ENCODE measurements at places on chromosomes 13 and 19. TPM values are rescaled to one million over a fixed set of nuclear protein-coding genes. Genes with fewer than 3 reads are reported as not detected.
A peak's percentile ranks its signal among the peaks of the same experiment; 100 is the strongest.

DNA sequence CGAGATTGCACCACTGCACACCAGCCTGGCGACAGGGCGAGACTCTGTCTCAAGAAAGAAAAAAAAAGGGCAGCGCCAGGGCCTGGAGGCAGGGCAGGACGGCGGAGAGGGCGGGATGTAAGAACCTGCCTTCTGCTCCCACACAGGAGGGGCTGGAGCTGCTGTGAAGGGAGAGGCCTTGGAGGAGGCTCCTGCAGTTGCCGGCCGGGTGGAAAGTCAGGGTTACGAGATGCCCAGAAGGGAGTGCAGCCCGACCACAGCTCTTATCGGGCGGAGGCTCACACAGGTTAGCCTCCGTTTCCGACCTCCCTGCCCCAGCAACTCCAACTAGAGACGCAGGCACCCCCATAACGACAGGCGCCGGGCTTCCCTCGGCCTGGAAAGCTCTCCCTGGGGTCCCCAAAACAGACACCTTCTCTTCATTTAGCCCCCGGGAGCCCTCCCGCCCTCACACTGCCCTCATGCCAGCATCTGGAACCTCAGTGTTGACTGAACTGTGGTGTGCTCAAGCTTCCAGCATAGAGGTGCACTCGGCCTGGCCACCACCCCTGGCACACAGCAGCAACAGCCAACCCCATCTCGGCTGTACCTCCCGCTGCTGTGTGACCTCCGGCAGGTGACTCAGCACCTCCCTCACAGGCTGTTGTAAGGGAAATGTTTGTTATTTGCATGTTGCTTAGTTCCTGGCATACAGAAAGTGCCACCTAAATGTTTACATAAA, 1.4 kb downstream of the PLPP2 start:
- DNase-seq, result no peak
- no peak overlapping the region for H3K27ac ChIP-seq
- H3K36me3 ChIP-seq, result no peaks in the 10 kb centered on the region

DNA sequence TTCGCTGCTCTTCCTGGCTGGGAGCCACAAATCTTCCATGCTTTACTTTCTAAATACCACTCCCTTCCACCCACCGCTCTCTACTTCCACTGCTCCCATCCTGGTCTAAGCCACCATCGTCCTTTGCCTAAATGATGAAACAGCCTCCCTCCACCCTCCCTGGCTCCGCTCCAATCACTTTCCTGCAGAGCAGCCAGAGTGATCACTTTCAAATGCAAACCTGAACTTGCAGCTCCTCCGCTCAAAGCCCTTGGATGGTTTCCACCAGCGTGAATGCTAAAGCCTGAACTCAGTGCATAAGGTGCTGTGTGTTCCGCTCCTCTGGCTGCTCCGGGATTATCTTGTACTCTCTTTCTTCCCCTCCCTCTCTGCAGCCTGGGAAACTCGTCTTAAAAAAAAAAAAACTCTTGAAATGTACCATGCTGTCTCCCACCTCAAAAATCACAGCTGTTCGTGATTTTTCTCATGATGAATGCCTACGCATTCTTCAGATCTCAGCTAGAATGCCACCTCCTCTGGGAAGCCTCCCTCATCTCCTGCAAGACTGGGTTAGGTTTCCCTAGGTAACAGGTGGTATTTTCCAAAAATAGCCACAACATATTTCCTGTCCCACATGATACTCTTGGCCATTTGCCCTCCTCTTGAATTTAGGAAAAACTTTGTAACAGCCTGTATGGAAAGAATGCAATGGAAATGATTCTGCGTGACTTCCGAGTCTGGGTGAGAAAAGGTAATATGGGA, 3.7 kb upstream of the SIN3B start:
- H3K36me3 ChIP-seq, result no peaks in the 10 kb centered on the region
- no peak for DNase-seq
- peaks cover 5% of the 10 kb centered on the region for H3K4me1 ChIP-seq
- H3K27me3 ChIP-seq, result no peaks in the 10 kb centered on the region
- H3K27ac ChIP-seq, result no peak overlapping the region

DNA sequence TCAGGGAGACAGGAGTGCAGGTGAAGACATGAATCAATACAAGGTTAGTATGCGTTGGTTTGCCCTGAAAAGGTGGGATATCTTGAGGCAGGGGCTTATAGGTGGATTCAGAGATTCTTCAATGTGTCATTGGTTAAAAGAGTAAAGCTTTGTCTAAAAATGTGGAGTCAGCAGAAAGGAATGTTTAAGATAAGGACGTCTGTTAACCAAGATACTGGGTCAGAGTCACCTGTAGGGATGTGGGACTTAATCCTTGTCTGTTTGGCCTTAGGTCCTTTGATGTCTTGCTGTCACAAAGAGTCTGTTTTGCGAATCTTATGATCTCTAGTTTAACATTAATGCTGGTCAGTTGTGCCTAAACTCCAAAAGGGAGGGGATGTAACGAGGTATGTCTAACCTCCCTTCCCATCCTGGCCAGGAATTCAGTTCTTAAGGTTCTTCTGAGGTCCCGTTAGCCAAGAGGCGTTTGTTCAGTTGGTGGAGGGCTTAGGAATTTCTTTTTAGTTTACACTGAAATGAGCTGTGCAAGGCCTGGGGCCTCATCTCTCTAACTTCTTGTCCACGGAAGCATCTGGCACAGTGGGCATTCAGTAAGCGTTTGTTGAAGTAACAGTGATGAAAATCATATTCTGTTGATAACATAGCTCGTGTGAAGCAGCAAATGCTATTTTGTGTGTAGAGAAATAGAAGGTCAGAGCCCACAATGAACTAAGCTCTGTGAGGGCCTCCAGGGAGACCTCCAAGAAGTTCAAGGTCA, 96.2 kb upstream of the RNF113B start:
- H3K36me3 ChIP-seq, result no peaks in the 10 kb centered on the region
- DNase-seq, result no peak

DNA sequence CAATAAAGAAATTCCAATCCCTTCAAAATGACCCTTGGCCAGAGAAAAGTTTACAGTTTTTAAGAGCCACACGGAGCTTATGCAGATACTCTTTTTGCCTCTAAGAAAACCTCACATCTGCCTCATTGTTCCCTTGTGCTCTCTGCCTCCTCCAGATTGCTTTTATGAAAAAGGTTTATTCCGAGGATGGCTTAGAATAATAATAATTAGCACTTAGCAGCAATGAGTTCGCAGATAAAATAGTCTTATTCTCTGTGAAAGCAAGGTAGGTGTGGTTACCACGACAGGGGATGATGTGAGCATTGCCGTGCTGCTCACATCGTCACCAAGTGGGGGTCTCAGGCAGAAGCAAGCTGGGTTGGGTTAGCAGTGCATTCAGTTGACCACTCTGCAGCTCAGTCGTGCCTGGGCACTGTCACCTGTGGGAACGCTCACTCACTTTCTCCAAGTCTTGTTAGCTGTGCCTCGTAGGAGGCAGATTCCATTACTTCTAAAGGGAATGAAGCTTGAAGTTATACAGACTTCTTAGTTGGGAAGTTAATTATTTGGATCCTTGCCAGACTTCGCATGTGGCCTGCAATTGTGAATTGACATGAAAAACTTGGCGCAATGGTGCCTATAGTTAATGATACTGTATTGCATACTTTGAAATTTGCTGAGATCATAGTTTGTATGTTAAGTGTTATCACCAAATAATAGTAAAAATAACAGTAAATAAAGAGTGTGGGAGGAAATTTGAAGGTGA, 157.2 kb downstream of the MYO16 start:
- H3K27ac ChIP-seq, result no peak overlapping the region
- no peaks in the 10 kb centered on the region for H3K4me1 ChIP-seq
- DNase-seq, result no peak

DNA sequence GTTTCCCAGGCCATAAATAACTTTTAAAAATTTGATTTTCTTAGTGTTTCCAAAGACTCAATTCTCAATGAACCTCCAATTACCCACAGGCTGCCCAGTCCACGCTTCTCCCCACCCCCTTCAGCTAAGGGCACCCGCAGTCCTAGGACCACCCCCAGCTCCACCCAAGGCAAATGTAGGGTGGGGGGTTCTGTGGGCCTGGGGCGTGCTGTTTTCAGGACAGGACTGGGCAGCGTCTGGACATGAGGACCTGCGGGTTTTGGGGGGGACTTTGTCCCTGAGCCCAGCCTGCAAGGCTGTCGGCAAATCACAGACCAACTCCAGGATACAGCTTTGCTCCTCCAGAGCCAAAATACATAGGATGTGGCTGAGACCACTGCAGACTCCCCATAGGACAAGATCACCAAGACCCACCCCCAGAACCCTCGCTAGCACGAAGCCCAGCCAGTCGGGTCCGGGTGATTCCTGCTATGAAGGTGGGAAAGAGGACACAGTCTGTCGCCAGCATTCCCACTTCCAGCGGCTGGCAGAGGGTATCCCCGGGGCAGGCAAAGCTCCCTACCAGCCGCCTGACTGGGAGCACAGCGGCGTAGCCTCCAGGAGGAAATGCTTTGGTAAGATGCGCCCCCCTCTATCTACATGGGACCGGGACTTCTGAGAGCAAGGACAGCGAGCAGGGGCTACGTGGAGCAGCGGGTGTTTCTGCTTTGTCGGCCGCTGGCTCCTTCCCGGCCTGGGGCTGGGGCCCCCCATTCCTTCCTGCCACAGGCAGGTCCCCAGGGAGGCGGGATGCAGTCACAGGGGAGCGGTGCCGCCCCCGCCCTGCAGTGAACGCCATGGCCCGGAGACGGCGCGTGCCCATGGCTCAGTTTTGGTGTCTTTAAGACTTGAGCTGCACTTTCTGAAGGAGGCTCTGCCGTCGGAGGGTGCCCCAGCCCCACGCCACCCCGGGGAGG, 1.6 kb upstream of the TIMM13 start:
- DNase-seq, result peak; percentile 75
- H3K4me3 ChIP-seq, result no peak overlapping the region
- H3K27me3 ChIP-seq, result no peaks in the 10 kb centered on the region
- H3K27ac ChIP-seq, result peak overlapping the region; percentile 96

DNA sequence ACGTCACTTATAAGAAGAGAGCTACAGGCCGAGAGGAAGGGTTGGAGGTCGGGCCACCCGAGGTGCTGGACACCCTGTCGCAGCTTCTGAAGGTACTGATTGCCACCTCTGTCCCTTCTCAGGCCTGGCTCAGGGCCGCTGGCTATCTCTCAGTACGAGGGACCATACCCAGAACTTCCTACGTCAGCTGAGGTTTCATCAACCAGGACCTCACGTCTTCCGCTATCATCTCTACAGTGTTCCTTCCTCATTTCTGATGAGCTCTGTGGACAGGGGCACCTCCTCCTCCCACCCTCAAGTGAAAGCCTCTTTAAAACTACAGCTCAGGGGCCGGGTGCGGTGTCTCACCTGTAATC, 58.2 kb upstream of the USE1 start:
- no peaks in the 10 kb centered on the region for H3K4me1 ChIP-seq
- H3K27ac ChIP-seq, result peak overlapping the region; percentile 86
- H3K36me3 ChIP-seq, result peaks cover 90% of the 10 kb centered on the region
- no peaks in the 10 kb centered on the region for H3K27me3 ChIP-seq

DNA sequence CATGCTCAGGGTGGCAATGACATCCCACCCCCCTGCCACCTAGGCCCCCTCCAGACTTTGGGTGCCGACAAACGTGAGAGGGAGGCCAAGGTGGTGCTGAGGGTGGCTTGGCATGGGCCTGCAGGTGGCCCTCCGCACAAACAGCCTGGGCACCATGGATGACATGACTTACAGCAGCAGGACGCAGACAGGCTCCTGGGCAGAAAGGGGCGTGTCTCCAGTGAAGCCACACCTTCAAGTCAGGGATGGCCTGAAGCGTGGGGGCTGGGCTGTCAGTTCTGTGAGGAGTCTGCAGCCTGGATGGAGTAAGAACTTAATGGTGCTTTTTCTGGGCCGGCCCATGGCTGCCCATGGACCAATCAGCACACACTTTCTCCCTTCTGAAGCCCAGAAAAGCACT, 25.3 kb downstream of the POMP start:
- peaks cover 10% of the 10 kb centered on the region for H3K36me3 ChIP-seq
- no peaks in the 10 kb centered on the region for H3K27me3 ChIP-seq
- H3K27ac ChIP-seq, result no peak overlapping the region
- H3K4me1 ChIP-seq, result no peaks in the 10 kb centered on the region
- no peak for DNase-seq
- no peak overlapping the region for H3K4me3 ChIP-seq

GRCh38 chr13:109680288-109680687, 106.1 kb downstream of the IRS2 start:
- no peak overlapping the region for H3K4me3 ChIP-seq
- no peaks in the 10 kb centered on the region for H3K36me3 ChIP-seq
- no peak for DNase-seq
- H3K27me3 ChIP-seq, result peaks cover 2% of the 10 kb centered on the region

DNA sequence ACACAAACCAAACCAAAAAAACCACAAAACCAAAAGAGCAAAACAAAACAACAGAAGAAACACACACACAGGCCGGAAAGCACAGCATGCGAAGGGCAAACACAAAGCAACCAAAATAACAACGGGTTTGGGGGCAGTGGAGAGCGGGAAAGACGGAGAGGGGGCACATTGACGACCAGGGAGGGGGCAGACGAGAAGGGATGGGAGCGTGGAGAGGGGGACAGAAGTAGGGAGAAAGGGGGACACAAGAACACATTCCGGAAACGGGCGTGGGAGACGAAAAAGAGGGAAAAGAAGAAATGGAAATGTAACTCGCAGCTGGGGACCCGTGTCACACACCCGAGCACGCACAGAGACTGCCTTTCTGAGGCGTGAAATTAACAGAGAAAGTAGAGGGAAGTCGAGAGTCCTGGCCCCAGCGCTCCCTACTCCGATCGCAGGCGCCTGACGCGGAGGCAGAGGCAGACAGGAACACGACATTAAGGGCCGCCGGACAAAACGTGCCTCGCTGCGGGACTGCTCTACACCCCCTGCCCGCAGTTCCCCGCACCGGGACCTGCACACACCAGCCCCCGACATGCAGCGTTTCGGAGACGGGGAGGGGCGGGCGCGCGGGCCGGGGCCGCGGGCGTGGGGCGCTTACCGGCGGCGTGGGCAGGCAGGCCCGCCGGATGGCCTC, 652 bp downstream of the POU4F1 start:
- peak overlapping the region; percentile 55 for H3K4me3 ChIP-seq
- no peak overlapping the region for H3K27ac ChIP-seq
- peaks cover 31% of the 10 kb centered on the region for H3K4me1 ChIP-seq

- no peak for DNase-seq
- H3K27me3 ChIP-seq, result no peaks in the 10 kb centered on the region
- H3K27ac ChIP-seq, result no peak overlapping the region
- peaks cover 11% of the 10 kb centered on the region for H3K4me1 ChIP-seq
- H3K4me3 ChIP-seq, result no peak overlapping the region
- H3K36me3 ChIP-seq, result peaks cover 20% of the 10 kb centered on the region
Measured at GRCh38 chr13:23845105-23845725, 44.0 kb downstream of the MIPEP start.

GRCh38 chr13:102699504-102699903, 4.7 kb upstream of the METTL21C start:
- no peaks in the 10 kb centered on the region for H3K4me1 ChIP-seq
- no peaks in the 10 kb centered on the region for H3K36me3 ChIP-seq
- no peak for DNase-seq
- no peak overlapping the region for H3K27ac ChIP-seq
- H3K4me3 ChIP-seq, result no peak overlapping the region

GRCh38 chr13:30115257-30115600, 192.1 kb downstream of the KATNAL1 start:
- DNase-seq, result no peak
- H3K4me1 ChIP-seq, result peaks cover 28% of the 10 kb centered on the region
- no peaks in the 10 kb centered on the region for H3K36me3 ChIP-seq
- H3K27ac ChIP-seq, result no peak overlapping the region
- peak overlapping the region; percentile 83 for H3K4me3 ChIP-seq

- no peaks in the 10 kb centered on the region for H3K27me3 ChIP-seq
- H3K27ac ChIP-seq, result no peak overlapping the region
- no peaks in the 10 kb centered on the region for H3K4me1 ChIP-seq
Measured at GRCh38 chr13:111637365-111637764, 316.9 kb downstream of the TEX29 start.

SPTBN4 gene
- polyA plus RNA-seq, result 0.30 TPM

PPM1N gene
- 13.4 TPM for polyA plus RNA-seq

ZNF653 gene
- polyA plus RNA-seq, result 11.6 TPM

SMIM24 gene
- 0.63 TPM for polyA plus RNA-seq

C19orf47 gene
- 8.5 TPM for polyA plus RNA-seq

SELENOV gene
- polyA plus RNA-seq, result not detected

VMAC gene
- 3.3 TPM for polyA plus RNA-seq

KIR2DL3 gene
- 0.10 TPM for polyA plus RNA-seq
